Activated naive CD8-positive, alpha-beta T cell treated with anti-CD3 and anti-CD28 coated beads, Interleukin-2, amount 50 U/mL, for 16 hours (primary cell): ENCODE measurements at places on chromosomes 3 and 15.

DNA sequence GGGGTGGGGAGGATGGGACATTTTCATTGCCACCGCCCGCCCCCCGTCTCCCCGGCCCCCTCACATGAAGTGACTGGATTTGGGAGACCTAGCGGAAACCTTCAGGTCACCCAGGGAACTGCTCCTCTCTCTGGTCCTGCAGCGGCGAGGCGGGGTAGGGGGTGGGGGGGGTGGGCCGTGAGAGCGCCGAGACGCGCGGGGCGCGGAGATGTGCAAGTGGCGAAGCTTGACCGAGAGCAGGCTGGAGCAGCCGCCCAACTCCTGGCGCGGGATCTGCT, 712 bp upstream of the MME start:
- no peak for DNase-seq

DNA sequence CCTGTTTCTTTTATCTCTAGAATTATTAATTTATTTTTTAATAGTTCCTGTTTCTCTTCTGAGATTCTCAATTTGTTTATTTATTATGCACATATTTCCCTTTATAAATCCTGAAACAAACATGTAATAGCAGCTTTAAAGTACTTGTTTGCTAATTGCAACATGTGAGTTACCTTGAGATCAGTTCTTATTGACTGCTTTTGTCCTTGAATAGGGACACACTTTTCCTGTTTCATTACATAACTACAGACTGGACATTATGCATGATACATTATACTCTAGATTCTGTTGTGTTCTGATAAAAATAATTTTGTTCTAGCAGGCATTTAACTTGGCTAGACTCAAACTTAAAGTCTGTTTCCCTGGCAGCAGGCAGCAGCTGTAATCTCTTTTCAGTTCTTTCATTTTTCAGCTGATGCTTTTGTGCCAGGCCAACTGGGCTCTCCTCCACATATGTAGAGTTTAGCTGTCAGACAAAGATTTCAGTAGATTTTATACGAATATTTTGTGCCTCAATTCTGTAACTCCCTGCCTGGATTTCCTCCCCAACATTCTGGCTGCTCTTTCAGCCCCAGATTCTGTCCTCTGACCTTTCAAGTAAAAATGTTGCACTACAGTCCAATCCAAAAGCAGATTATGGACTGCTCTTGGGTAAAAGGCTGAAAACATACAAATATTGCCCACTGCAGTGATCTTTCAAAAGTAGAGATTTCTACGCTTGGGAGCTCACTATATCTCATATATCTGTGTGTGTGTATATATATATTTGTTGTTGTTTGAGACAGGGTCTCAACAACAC, 41.9 kb downstream of the PCOLCE2 start:
- no peak for DNase-seq

DNA sequence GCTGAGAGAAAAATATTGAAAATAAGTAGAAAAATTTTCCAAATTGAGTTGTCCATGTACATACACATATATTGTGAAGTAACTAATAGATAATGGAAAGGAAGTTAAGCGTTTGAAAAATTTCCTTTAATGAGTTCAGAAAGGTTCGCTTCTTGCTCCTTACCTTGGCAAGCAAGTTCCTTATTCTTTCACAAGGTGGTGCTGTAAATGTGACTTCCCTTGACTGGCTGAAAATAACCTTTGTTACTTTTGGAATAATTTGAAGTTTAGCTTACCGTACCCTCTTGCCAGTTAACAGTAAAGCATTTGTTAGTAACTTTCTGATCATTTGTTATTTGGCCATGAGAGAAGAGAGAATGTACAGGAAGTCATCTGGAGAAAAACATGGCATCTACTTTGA, 41.6 kb downstream of the PYDC2 start:
- DNase-seq = no peak

- DNase-seq = no peak
Observed at GRCh38 chr3:74500257-74500656, 114.2 kb downstream of the CNTN3 start.

DNA sequence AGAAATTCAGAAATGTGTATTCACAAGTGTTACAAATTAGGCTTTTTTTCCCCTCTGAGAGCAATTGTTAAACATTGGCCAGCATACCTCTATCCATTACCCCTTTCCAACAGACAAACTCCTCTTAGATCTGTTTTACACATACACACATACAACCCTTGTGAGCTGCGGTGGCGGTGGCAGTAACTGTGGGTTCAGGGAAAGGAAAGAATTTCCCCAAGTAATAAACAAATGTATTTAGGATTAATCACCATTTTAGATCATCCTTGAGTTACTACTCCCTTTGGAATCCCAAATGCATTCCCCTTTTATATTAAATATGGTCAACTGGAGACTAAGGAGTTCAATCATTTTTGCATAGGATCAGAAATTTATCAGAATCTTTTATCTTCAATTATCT, 667.0 kb downstream of the FHIT start:
- no peak for DNase-seq
